IPS DF 19.7 (cell line): ENCODE measurements at places on chromosomes 5 and 9.

DNA sequence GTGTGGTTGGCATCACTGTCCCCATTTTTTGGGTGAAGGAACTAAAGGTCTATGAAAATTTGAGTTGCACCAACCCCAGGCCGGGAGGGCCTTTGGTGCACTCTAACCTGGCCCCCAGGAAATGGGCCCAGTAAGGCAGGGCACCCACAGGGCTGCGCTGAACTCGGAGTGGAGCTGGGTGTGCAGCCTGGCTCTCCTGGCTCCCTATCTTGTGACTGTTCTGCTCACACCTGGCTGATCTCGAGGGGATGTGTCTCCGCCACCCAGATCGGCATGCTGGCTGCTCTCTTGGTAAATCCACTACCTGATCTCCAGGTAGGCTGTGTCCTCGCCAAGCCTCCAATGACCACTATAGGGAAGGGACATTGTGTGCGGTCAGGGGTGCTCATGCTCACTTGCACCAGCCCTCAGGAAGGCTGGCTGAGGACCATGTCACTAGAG, 259.8 kb downstream of the NSG2 start:
- no peak for DNase-seq

- no peak for DNase-seq
These were observed 174.4 kb downstream of the CHSY3 start for GRCh38 chr5:130078661-130079060.

- DNase-seq: no peak
These were observed 32.9 kb upstream of the MAN2A1 start for GRCh38 chr5:109656829-109657228.

DNA sequence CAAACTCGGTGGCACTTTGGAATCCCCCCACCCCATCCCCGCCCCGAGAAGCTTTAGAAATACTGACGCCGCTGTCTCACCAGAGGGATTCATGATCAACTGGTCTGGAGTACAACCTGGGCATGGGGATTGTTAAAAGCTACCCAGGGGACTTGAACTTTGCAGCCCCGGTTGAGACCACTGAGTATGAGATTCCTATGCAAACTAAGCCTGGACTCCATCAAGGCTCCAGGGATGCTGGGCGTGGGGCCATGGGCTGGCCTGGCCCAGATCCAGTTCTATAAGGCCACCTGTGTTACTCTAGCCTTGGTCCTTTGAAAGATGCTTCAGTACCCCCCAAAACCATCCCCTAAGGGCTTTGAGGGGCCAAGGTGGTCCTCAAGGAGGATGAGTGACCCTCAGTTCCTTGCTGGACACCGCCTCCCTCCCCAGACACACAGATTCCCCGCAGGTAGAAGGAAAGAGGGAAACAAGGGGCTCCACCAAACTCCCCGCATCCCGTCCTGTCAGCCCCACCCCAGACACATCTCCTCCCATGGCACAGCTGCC, 68.5 kb downstream of the MRPL36 start:
- no peak for DNase-seq

DNA sequence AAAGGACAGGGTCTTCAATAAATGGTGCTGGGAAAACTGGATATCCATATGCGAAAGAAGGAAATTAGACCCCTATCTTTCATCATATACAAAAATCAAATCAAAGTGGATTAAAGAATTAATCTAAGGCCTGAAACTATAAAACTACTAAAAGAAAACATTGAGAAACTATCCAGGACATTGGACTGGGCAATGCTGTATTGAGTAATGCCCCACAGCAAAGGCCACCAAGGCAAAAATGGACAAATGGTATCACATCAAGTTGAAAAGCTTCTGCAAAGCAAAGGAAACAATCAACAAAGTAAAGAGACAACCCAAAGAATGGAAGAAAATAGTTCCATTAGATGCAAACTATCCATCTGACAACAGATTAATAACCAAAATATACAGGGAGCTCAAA, 72.3 kb downstream of the STRBP start:
- no peak for DNase-seq

DNA sequence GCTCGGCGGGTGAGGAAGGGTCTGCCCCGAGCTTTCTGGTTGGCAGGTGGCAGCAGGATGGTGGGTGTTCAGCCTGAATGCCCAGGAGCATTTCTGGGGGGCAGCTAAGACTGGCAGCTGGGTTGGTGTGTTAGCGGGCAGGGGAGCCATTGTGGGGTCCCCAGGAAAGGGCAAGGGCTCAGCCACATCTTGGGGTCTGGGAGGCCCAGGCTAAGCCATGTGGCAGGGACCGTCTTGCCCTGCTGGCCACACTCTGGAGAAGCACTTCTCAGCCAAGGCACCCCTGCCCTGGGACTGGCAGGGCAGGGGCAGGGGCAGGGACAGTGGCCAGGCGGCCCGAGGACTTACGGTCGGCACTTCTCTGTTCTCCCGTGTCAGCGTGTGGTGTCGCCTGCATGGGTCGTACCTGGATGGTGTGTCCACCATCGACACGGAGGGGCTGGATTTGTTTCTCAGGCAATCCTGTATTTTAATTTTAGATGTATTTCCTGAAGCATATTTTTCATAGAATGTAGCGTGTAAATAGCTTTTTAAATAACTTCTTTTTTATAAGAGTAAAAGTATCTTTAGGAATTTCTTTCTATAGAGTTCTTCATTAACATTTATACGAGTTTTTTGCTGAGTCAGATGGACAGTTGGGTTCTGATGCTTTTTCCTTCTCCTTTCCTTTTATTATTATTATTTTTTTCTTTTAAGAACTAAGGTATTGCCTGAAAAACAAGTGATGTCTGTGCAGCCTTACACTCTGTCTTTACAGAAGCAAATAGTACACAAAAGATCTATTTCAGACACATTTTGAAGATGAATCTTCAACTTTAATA, 102.0 kb downstream of the PHF2 start:
- DNase-seq: no peak

- no peak for DNase-seq
These were observed 159.1 kb upstream of the PPP2R2B start for GRCh38 chr5:147037515-147038205.

DNA sequence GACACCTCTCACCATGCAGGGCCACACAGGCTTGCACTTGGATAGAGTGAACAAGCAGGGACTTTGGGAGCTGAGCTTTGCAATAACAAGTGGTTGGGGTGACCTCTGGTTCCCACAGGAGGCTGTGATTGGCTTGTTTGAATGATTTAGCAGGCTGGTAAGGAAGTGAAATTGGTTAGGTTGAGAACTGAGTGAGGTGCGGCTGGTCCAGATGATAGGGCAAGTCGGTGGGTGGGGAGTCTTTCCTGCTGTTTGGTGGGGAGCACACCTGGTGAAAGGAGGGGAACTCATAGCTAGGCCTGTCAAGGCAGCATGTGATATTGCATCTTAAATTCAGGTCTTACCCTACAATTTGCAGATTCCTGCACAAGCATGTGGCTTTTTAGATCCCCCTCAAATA, 794.6 kb upstream of the ZNF608 start:
- no peak for DNase-seq

GRCh38 chr5:124952079-124952478, 205.6 kb upstream of the ZNF608 start:
- no peak for DNase-seq

- no peak for DNase-seq
These were observed 149.5 kb downstream of the BAAT start for GRCh38 chr9:101235105-101235866.

- DNase-seq: no peak
These were observed 27.9 kb downstream of the ERCC6L2 start for GRCh38 chr9:95903398-95903797.

DNA sequence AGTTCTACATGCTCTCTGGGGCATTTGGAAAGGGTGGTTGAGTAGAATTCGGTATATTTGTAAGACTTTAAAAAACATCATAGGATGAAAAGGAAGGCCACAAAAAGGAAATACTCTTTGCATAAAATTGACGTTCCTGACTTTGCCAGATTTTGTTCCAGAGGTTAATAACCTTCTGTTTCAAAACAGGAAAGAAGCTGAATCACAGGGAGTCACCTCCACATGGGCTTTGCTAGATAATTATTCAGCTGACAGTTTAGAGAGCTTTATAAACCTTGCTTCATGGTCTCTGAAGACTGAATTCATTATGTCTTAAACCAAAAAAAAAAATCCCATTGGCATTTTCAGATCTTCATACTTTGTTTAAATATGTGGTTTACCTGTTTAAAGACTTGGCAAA, 203.7 kb downstream of the SEMA6A start:
- no peak for DNase-seq

DNA sequence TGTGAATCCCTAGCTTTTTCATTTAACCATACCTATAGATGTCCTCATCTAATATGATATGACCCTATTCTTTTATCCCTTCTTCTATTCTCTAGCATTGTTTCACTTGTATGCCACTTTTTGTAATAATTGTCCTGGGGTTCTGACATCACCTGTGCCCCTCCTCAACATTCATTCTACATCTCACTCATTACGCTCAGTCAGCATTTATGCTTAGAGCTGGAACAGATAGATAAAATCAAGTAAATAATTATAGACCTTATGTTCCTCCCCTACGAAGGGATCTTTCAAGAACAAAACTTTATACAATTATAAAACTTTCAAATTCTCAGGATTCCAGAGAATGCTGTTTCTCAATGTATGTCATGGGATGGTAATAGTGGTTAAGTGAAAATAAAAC, 18.0 kb downstream of the GABRA6 start:
- DNase-seq: no peak

DNA sequence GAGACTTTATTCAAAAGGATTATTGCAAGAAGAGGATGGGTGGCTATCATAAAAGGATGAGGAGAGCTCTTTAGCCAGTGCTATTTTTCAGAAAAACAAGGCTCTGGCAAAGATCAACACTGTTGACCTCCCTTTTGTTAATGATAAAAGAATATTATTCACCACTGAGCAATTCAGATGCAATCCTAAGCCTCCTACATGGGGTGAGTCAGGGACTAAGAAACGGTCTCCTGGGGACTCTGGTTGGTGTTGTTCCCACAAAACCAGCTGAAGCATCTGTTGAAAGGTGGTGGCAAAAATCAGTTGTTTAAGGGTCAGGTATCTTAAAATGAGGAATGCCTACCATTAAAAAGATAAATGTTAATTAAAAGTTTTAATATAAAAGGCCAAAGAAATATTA, 7.7 kb upstream of the GCNT1 start:
- DNase-seq: no peak

GRCh38 chr9:110278080-110278707, 21.9 kb upstream of the TXN start:
- DNase-seq: no peak

GRCh38 chr9:107290619-107291018, 7.5 kb downstream of the RAD23B start:
- DNase-seq: no peak

DNA sequence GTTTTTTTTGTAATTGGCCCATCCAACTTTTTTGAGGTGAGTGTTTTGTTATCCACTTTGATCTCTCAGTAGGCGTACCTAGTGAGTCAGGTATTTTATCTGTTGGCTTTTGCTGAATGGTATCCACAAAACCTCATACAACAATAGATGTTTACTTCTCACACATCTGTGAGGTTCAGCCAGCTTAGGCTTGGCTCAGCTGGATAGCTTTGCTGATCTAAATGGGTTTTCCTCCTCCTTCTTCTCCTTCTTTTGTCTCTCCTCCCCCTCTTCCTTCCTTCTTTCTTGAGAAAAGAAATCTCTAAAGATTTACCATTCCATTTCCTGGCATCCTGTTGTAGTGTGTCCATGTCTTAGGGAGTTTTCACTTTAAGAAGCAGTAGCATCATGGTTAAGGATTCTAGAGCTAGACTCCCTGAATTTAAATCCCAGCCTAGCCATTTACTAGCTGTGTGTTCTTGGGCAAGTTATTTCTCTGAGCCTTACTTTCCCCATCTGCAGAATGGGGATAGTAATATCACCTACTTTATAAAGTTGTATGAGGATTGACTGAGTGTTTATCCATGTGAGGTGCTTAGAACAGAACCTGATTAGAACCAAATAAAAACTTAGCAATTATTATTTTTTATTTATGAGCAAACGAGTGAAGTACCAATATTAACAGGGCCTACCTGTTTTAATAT, 126.3 kb downstream of the ARHGAP26 start:
- no peak for DNase-seq

DNA sequence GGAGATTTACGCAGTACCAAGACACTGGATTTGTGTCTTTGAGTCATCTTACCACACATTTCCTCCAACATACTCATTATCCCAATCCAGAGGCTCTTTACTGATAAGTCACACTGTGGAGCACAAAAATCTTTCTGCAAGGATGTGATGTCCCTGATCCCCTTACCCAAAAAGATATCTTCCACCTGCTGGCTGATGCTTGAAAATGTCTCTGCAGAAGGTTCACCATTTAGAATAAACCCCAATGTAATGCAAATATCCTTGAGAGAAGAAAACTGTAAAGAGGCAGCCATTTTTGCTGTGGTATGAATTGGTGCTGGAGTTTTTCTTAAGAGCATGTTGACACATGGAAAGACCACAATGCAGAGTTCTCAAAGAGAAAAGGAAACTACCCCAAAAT, 65.7 kb upstream of the RORB start:
- DNase-seq: no peak

DNA sequence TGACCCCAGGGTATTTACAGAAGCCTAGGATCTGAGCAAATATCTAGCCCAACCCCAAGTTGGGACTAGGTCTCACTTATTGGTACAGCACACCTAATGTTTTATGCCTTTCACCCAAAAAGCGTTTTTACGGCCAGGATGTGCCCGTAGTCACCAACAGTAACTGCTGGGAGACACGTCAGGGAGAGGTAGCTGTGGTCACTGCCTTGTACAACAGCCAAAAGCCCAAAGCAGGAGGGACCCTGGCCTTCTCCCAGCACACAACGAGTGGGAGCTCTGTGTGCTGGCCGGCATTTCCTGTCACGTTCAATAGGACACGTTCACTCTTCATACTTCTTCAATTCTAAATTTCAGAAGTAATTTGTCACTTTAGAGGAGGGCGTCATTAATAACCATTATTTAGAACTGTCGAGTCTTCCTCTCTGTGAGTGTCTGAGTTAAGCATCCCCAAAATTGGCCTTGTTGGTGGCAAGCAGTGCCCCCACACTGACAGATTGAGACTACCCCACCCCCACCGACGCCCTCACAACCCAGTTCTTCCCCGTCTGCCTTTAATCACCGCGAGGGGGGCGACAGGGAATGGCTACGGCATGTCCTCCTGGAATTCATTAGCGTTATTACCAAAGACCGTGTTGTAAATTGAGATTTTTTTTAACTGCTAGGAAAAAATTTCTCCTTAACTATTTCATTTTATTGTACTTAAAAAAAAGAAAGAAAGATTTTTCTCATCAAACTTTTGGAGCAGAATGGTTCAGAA, 80.7 kb downstream of the MVB12B start:
- no peak for DNase-seq

DNA sequence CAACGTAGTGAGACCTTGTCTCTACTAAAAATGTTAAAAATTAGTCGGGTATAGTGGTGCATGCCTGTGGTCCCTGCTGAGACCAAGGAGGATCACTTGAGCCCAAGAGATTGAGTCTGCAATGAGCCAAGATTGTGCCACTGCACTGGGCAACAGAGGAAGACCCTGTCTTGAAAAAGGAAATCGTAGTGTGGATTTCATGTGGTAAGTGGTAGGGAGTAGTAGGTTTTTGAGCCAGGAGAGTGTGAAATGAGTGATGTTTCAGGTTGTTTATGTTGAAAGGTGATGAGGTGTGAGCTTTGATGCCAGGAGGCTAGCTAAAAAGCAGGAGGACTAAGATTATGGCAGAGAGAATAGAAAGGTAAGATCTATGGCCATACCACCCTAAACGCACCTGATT, 5.9 kb downstream of the MATR3 start:
- no peak for DNase-seq

GRCh38 chr5:8730194-8730593, 815.7 kb downstream of the SEMA5A start:
- DNase-seq: no peak
